ENCODE measurements at places on chromosomes 4 and X.

GRCh38 chr4:104470770-104471169 lies 23.9 kb downstream of the CXXC4 start:
- DNase-seq = no peak

GRCh38 chrX:24027985-24028384 lies 999 bp upstream of the KLHL15 start:
- no peak for DNase-seq

- DNase-seq = no peak
Observed at GRCh38 chrX:137425986-137426385, 139.9 kb upstream of the ZIC3 start.

- no peak for DNase-seq
Observed at GRCh38 chr4:136002316-136002715, 1530.0 kb downstream of the PCDH18 start.

All from stimulated activated CD4-positive, alpha-beta T cell treated with anti-CD3 and anti-CD28 coated beads, Interleukin-2, amount 100 ng/mL, for 48 hours (primary cell).